Muscle of back (tissue), 13 donors: ENCODE measurements at places on chromosomes 2 and 18.

GRCh38 chr2:32647180-32647651, 19.4 kb downstream of the TTC27 start:
- peak; percentile 82 for DNase-seq

DNA sequence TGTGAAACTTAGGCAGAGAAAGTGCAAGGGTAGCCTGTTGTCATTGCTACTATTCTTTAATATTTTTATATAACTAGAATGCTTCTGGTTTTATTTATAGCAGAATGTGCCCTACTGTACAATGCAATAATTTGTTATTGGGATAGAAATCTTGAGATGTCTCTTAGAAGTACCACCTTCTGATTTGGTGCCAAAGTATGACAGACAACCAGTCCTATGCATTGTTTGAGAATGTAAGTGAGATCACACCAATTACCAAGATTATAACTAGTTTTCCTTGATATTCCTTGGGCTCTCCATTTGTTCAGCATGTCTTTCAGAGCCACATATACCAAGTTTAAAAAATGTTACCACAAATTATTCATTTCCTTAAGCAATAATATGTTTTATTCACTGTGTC, 399.7 kb downstream of the CPS1 start:
- no peak for DNase-seq

DNA sequence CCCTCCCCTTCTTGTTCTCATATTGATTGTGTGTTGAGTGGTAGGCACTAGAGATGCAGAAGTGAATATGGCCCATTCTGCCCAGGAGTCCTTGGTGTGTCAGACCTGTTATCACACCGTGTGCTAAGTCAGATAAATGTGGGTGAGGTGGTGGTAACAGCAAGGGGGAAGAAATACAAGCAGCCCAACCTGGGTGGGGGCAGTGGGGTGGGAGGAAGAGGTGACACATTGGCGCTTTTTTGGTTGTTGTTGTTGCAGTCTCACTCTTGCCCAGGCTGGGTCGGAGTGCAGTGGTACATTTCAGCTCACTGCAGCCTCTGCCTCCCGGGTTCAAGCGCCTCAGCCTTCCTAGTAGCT, 12.8 kb downstream of the B3GNT2 start:
- DNase-seq = no peak

DNA sequence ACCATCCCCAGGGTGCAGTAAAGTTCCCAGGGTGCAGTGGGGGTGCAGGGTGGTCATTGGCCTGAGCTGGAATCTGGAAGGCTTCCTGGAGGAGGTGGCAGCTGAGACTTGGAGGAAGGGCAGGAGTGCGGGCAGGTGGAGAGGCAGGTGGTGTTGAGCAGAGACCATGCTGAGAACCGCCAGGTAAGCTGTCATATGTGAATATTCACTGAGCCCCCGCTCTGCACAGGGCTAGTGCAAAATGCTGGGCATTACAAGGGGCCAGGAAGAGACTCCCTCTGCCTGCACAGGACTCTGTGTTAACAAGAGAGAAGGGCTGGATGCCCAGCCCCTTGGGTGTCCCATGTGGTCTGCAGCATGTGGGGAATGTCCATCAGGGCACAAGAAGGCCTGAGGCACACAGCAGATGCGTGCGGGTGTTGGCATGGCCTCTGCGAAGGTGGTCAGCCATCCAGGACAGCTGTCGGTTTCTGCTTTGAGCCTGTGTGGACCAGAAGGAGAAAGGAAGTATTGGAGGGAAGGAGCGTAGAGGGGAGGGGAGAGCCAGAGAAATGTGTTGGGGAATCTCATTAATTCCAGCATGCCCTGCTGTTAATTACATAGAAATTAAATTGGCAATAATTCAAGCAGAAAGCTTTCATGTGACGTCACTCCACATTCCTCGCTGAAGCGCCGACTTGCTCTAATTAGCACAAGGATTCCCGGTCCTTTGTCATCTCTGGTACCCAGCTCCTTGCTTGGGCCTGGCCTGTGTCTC, 62.8 kb upstream of the OTOS start:
- DNase-seq = no peak

DNA sequence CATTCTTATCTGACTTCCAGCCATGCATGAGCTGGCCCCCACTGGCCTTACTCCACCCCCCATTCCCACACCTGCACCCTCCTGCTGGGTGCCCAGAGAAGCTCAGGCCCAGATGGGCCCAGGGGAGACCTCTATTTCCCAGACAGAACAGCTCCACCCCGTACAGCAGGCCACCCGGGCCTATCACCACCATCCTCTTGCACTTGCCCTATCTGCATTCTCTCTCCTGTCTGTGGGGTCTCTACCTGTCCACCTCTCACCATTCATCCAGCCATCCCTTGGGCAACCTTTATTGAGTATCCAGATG, 25.3 kb upstream of the TNS1 start:
- DNase-seq = no peak

DNA sequence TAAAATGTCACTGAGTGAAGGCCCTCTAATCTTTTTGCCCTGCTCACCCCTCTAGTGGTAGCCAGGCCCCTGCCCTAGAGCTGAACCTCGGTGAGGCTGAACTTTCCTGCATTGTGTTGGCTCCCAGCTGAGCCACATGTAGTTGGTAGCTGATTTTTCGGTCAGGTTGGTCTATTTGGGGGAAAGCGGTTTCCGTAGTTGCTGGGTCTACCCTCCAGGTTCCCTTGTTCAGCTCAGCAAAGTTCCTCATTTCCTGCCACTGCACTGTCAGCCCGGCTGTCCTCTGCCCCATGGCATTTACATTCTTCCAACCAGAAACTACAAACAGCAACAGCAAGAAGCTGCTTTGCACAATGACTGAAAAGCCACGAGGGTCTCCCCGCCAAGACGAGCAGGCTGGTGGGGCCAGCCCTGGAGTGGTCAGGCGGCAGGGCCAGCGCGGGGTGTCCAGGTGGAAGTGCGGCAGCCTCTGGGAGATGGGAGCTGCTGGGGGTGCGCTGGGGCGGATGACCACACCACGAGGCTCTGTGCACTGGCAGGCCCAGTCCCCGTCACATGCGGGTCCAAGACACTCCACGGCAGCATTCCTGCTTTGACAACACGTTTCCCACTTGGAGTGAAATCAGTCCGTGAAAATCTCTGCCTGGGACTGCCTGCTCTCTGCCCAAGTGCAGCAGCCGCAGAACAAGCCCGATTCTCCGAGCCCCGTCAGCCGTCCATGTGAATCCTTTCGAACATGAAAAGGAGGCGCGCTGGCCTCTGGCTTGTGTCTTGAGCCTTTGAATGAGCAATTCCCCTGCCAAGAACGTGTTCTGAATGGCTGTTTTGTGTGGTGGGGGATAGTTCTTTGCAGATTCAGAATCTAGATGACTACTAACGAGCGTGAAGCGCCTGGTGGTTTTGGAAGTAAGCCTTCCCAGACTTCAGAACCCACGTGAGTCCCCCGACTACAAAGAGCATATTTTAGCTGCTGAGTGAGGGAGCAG, 159.4 kb downstream of the ASB1 start:
- peak; percentile 53 for DNase-seq

GRCh38 chr2:137975280-137976271, 11.3 kb downstream of the HNMT start:
- DNase-seq = no peak

DNA sequence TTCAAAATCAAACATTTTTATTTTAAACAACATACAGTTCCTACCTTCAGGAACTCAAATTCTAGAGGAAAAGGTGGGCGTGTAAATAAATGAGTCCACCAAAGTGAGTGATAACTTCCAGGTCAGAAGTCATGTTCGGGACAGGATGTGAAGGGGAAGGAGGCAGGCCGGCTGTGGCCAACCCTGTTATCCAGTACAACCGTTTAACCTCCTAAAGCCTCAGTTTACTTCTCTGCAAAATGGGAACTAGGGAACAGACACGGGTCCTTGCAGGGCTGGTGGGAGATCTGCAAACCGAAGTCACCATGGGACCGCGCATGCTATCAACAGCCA, 373 bp downstream of the EIPR1 start:
- DNase-seq = peak; percentile 47

DNA sequence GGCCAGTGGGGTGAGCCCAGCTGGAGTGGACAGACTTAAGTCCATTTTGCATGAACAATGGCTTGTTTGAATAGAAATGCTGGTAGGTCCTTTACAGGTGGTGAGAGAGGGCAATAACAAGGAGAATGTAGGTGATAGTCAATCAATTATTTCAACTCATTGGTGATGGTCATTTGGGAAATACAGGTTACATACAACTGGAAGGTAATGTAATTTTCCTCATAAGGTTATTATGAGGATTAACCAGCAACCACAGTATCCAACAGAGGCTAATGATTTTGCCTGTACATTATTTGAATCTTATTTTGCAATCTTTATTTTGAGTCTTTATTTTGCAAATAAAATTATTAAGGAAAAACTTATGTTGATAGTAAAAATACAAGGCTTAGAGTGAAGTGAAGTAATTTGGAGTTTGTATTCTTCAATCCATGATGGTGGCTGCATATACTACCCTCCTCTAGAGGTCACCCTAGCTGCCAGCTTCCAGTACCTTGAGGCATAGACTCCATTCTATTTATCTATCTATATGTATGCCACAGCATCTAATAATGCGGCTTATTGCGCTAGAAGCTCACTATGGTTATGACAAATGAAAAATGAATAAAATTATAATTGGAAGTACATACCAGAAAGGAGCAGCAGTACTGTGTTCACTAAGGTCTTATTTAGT, 20.5 kb upstream of the HNMT start:
- no peak for DNase-seq

DNA sequence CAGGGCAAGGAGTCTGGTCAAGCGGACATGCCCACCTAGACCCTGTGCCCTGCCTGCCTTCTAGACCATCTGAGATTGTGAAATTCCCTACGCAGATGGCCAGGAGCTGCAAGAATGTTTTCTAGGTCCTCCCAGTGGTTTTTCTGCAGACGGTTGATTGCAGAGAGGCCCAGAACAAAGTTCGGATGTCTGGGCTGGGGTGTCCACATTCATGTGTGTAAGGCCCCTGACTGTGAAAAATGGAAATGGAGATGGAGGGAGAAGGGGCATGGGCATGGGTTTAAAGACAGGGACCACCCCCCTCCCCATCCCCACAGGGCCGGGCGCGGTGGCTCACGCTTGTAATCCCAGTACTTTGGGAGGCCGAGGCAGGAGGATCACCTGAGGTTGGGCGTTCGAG, 11.8 kb downstream of the ARHGAP25 start:
- DNase-seq = no peak

GRCh38 chr2:237471438-237472186, 15.4 kb upstream of the MLPH start:
- DNase-seq = no peak

- no peak for DNase-seq
Observed at GRCh38 chr2:170932166-170932565, 3.1 kb downstream of the GORASP2 start.
